ENCODE measurements at places on chromosomes 5 and 9.
A peak's percentile ranks its signal among the peaks of the same experiment; 100 is the strongest.

- no peak for DNase-seq
Measured at GRCh38 chr9:109861499-109861898, 81.5 kb downstream of the PALM2AKAP2 start.

GRCh38 chr9:16771356-16771755 is 99.1 kb downstream of the BNC2 start:
- no peak for DNase-seq

DNA sequence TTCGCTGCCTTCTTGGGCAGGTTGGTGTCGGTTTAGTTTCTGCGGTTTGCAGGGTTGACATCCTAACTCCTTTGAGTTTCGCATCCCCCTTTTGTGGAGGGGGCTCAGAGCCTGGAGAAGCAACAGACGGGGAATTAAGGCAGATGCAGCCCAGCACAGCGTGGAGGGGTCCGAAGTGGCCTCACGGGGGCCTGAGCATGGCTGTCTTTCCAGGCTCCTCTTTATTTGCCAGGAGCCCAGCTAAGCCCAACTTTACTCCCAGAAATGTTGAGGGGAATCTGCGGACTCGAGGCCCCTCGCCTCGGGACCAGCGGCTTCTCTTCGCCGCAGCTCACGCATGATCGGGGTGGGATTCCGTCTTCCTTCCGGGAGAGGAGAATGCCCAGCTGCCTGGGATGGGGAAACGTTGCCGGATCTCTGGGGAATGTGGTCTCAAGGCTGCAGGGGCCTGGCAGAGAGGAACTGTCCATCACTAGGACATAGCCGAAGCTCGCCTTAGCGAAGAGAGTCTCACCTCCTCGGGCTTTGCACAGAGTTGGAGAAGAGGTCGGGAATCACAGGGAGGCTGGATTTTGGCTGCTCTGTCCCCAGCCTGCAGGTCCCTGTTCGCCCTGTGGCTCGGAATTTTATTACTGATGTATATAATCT is 1.3 kb downstream of the RAI14 start:
- peak; percentile 6 for DNase-seq

DNA sequence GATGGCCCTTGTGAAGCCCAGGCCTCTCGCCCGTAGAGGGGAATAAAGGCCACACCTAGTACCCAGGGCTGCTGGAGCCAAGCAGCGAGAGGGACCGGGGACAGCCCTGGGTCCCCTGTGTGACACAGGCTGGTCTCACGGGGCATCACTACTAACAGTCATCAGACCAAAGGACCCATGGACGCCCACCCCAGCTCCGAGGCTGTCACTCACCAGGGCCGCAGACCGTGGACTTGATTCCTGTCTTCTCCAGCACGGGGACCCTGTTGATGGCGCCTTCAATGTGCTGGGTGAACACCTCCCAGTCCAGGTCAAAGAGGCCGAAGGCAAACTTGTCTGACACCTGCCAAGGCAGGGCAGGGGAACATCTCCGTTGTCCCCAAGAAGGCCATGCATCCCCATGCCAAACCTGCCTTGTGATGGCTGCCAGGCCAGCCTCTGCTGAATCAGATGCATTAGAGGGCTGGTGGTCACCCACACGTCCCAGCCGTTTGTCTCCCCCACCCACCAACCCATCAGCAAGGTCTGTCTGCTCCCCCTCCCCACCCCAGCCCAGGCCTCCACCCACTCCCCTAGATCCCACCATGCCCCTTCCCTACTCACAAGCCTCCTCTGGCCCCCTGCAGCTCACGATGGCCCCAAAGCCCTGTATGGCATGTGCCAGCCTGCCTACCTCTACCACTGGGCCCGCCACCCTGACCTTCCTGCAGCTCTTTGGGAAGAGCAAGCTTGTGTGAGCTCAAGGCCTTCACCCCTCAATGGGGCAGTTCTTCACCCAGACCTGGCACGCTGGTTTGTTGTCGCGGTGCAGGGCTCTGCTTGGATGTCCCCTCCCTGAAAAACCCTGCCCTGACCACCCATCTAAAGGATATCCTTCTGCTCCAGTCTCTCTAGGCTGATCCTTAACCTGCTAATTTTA is 20.8 kb downstream of the SARDH start:
- no peak for DNase-seq

DNA sequence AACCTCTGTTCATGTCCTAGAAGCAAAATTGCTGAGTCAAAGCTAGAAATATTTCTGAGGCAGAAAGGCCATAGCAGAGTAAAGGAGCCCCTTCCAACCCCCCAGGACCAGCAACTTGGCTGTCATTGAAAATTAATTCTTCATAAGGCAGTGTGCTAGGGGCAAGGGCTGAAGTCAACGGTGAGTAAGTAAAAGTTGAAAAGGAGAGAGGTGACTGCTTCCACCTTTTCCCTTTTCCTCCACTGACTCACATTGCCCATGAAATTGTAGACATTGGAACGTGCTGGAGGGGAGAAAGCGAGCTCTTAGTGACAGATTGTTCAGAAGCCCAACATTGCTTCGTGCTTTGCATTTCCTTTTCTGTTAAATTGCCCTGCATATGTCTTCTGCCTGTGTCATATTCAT is 19.1 kb downstream of the GLRA1 start:
- DNase-seq = no peak

- DNase-seq = no peak
Measured at GRCh38 chr5:42718591-42718990, 38.0 kb upstream of the CCDC152 start.

DNA sequence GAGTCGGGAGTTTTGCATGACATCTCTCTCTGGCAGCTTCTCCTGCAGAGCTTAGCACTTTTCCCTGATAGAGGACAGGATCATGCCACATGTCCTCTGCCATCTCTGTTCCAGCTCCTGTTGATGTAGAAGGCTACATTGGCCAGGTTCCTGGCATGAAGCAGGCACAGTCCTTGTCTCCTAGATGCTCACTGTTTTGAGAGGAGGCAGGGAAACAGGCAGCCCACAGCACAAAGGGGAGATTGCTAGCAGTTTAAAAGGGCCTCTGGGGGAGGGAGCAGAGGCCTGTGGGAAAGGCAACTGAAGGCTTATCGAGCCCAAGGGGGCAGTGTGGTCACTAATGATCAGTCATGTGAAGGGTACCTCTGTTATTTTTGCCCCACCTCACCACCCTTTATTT is 10.7 kb downstream of the ARHGAP26 start:
- DNase-seq = no peak

GRCh38 chr5:156528673-156529072 is 201.7 kb downstream of the SGCD start:
- no peak for DNase-seq

GRCh38 chr9:19840953-19841352 is 52.1 kb upstream of the SLC24A2 start:
- no peak for DNase-seq

GRCh38 chr5:13987843-13988464 is 43.5 kb upstream of the DNAH5 start:
- no peak for DNase-seq

- no peak for DNase-seq
Measured at GRCh38 chr5:111016801-111017200, 54.7 kb upstream of the TSLP start.

GRCh38 chr9:114785866-114786650 is 19.8 kb downstream of the TNFSF15 start:
- no peak for DNase-seq

GRCh38 chr9:19484699-19485098 is 75.9 kb downstream of the ACER2 start:
- DNase-seq = no peak

GRCh38 chr5:78416677-78417425 is 56.4 kb downstream of the SCAMP1 start:
- DNase-seq = no peak

DNA sequence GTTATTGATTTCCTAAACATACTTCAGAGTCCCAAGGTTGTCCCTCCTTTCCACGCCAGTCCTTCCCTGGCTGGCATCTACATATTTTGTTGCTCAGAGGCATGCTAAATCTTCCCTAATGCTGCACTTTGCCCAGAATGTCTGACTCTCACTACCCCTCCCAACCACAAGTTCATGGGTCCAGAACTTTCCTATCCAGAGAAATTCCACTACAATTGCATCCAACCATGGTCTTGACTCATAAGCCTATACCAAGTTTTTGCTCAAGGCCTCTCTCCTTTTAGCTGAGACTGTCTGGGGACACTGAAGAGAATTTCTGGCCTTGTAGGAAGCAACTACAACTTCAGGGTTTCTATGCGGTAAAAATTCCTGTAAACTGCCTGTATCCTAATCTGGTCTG is 206.3 kb downstream of the BNC2 start:
- no peak for DNase-seq

GRCh38 chr9:136345281-136346156 is 18.0 kb downstream of the DNLZ start:
- DNase-seq = peak; percentile 80

GRCh38 chr5:32100691-32101302 is 73.3 kb downstream of the GOLPH3 start:
- DNase-seq = no peak

DNA sequence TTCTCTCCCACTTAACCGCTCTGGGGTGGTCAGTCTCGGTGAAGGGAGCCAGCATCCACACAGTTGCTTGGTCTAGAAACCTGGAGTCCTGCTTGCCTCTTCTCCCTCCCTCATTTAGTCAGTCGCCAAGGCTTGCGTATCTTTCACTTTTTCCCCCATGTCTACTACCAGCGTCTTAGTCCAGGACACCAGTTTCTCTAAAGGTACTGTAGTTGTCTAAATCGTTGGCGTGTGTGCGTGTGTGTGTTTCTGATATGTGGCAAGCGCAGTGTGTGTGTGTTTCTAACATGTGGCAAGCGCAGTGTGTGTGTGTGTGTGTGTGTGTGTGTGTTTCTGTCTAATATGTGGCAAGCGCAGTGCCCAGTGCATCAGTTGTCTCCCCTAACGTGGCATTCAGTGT is 641 bp downstream of the ATP6V1G1 start:
- DNase-seq = no peak

DNA sequence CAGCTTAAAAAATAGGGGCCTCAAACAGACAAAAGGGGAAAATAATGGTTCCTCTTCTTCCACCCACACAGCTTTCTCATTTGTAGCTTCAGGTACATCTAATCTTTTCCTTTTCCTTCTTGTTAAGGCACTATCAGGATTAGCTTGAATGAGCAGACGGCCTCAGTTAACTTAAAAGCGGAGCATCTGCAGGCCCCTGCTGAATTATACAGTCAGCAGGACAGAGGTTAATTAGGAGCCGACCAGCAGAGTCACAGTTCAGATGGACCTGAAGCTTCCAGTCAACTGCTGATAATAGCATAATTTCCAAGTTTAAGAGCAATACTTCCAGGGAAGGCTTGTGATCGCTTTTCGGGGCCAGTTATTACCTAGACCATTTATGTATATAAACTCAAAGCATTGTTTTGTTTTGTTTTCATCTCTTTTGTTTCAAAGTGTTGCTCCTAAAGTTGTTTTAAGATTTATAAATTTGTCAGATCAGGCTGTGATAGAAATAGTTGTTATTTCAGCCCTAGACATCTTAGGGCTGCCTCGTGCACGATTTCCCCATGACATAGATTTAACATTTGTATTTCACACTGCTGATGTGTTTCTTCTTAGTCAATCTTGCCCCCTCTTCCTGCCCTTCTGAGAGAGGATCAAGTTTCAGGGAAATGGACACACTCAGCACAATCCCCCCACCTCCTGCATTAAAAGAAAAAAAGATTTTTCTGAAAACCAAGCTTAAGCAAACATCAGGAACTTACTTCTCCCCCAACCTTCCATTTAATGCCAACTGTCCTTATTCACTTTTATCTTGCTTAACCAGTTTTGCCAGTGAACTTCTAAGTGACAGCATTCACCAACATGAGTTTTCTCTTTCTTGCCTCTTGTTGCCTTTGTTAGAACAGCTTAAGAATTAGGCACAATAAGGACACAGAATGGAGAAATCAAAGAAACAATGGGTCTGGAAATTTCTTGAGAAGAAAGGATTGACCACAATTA is 449.8 kb downstream of the ARHGEF28 start:
- no peak for DNase-seq

DNA sequence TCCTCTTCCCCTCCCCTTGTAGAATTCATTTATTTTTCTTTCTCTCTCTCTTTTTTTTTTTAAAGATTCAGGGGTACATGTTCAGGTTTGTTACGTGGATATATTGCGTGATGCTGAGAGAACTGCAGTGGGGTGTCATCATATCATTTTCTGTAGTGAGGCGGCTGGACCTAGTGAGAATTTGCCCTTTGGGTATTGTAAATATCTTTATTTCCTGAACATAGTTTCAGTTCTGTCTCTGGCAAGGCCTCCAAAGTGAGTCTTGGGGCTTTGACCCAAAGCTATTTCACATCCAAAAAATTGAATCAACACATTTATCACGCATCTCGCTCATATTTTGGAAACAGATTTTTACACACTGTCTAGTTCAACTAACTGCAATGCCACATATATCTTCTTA is 25.4 kb upstream of the MYOT start:
- DNase-seq = no peak

GRCh38 chr5:139565411-139566305 is 4.5 kb downstream of the UBE2D2 start:
- DNase-seq = no peak

DNA sequence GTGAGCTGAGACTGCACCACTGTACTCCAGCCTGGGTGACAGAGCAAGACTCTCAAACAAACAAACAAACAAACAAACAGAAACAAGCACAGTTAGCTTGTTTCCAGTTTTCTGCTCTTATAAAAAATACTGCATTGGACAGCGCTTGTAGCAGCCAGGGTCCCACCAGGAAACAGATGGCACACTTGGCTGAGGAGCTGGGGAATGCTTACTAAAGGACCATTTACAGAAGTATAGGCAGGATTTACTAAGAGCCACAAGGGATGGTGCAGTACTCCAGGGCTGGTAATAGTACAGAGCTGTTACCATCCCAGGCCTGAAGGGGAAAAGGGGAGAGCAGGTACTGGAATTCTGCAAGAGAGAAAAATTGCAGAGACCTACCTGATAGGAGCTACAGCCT is 5.2 kb upstream of the ANKS6 start:
- DNase-seq = no peak

- DNase-seq = no peak
Measured at GRCh38 chr9:105385381-105385985, 62.4 kb upstream of the FSD1L start.
